ENCODE measurements at places on chromosomes 2 and 18.

DNA sequence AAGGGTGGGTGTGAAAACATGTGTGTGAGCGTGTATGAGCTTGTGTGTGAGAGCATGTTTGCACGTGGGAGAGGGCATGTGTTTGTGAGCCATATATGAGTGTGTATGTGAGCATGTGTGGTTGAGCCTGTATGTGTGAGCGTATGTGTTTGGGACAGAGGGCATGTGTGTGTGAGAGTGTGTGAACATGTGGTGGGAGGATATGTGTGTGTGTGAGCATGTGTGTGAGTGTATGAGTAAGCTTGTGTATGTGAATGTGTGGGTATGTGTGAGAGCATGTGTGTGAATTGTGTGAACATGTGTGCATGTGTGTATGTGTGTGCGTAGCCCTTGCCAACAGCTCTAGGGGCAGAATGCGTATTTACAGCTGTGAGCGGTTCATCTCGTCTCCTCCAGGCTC lies 163.0 kb downstream of the TMEM200C start:
- DNase-seq = no peak

GRCh38 chr2:169093535-169093934 lies 24.2 kb downstream of the DHRS9 start:
- no peak for DNase-seq

GRCh38 chr18:35478520-35479435 lies 19.0 kb downstream of the INO80C start:
- DNase-seq = no peak

DNA sequence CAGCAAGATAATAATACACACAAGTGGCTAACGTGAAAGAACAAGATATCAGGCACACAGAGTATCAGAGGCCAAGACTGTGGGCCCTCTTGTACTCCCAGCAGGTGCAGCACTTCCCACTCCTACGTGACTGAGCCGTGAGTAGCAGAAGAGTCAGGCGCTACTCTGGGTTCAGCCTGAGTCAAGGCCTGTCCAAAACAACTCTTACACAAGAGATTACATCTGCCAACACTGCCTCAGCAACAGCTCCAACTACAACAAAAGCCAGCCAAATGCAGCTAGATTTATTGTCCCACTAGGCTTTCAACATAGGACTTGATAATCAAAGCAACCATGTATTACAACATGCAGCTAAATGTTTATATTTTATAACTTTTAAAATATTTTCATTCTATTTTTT lies 56.2 kb downstream of the ITSN2 start:
- DNase-seq = no peak

DNA sequence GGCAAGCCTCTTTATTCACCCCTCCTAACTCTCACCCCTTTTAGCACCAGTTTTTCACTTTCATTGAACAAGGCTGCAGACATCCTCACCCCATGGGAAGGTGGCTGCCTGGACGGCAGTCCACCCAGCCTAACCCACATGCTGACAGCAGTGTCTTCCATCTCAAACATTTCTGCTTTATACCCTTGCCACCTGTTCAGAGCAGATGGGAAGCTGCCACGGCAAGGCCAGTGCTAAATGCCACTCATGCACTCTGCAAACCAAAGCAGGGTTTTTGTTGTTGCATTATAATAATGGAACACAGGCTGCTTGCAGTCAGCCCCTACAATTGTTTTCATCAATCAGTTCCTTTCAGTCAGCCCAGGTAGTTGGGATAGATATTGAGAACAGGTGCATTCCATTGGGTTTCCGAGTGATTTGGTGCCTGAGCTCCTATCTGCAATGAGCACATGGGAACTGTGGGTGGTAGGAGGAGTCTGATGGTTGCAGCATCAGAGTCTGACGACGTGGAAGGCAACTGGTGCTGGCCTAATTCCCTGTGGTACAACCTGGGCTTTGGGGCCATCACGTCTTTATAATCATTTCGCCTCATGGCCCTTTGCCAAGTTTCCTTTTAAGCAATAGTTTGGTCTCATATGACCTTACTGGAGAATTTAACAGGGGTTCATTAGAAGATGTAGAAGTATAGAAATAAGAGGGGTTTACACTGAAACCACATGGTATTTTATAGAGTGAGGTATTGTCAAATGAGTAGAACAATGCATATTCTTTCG lies 252.5 kb upstream of the SP5 start:
- no peak for DNase-seq

GRCh38 chr2:144083211-144083610 lies 436.7 kb downstream of the ZEB2 start:
- DNase-seq = no peak

Measured in NCI-H187 (cell line).